Stimulated activated CD8-positive, alpha-beta memory T cell treated with anti-CD3 and anti-CD28 coated beads, Interleukin-2, amount 100 ng/mL, for 1 hour (primary cell): ENCODE measurements at places on chromosomes 11 and 22.

DNA sequence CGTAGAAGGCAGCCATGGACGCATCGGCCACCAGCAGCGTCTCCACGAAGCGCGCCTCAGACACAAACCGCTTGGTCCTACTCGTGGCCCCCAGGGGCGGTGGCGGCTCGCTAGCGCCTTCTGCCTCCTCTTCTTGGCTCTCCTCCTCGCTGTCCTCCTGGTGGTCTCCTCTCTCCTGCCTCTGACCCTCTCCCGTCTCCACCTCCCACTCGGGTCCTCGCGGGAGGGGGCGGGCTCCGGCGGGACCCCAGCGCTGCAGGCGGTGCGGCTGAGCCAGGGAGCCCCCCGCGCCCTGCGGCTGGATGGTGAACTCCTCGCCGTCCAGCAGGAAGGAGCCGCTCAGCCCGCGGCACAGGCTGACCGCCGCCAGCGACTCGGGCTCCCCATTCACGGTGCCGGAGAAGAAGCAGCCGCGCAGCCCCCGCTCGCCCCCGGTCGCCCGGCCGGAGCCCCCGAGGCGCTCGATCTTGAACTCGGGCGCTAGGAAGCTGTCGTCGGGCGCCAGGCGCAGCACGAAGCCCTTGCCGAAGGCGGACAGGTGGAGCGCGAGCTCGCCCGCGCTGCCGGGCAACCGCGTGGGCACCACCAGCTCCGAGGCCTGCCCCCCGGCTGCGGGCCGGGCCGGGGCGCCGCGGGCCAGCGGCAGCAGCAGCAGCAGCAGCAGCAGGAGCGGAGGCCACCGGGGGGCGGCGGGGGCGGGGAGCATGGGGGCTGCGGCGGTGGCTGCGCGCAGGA, 661 bp downstream of the ADAMTS8 start:
- DNase-seq = no peak

DNA sequence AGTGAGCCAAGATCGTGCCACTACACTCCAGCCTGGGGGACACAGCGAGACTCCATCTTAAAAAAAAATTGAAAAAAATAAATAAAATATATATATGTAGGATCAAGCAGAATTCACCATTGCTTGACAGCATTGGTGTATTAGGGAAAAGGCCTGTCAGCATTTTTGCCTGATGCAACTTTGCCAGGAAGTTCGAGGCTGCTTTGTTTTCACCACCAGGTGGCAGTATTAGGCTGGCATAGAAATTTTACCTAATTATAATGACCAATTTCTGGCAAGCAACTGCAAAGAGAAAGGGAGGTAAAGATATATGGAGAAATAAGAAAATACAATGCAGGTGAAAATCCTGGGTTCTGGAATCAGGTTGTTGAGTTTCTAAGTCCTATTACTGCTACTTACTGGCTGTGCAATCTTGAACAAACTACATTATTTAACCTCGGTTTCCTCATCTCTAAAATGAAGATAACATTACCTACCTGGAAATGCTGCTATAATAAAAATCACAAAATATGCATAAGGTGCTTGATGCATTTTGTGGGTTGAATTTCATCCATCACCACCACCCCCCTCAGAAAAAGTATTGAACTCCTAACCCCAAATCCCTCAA, 24.7 kb downstream of the LAYN start:
- DNase-seq = peak; percentile 38

DNA sequence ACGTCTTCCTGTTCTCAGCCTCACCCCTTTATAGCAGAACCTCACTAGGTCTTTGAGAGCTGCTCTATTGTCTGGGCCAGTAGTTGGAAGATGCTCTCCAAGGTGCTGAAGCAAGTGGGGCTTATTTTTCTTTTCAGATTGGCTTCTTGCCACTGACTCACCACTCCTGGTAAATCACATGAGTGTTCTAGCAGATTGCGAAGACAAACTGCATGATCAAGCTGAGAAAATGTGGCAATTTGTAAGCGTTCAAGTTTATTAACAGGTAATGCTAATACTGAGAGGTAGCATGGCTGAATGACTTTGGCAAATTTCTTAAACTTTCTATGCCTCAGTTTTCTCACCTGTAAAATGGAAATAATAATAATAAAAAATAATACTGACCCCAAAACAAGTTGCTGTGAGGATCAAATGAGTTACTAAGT, 59.2 kb downstream of the CACNG2 start:
- DNase-seq = no peak

DNA sequence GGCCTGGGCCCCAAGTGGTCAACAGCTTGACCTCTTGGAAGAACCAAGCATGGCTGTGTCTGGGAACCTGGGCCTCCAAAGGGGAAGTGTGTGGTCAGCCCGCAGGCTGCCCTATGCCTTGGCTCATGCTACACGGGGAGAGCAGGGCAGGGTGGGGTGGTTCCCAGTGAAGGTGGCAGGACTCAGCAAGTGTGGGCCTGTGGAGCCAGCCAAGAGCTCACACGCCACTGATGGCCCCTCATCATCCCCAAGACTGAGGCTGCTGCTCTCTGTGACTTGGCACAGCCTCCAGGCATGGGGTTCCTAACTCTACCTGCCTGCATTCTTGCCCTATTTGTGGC, 15.9 kb upstream of the DGCR8 start:
- no peak for DNase-seq

DNA sequence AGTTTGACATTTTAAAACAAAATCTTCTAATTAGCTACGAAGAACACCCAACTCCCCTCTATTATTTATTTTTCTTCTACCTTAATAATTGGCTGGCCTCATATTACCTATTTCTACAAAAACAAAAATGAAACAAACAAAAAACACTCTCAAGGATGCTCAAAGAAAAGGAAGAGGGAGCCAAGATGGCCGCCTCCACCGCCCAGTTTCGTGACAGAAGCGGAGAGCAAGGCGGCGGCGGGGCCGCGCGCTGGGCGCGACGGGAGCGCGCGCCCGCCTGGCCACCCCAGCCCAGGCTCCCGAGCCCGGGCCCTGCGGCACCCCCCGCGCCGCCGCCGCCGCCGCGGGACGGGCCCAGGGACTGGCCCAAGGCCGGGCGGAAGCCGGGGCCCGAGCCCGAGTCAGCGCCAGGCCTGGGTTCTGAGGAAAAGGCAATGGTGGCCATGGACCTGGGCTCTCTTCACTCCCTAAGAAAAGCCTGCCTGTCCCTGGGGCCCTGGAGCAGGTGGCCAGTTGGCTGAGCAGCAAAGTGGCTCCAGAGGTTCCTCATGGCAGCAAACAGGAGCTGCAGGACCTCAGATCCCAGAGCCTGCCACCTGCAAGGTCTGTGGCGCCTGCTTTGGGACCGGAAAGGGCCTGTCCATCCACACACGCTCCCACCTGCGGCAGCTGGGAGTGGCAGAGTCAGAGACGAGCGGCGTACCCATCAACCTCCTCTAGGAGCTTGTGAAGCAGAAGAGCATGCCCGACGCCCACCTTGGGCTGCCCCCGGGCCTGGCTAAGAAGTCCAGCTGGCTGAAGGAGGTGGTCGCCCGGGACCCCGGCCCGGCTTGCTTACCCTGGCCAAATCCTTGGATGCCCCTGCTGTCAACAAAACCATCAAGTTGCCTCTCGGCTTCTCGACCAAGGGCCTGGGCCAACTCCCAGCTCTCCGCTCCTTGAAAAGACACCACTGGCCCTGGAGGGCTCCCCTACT, 543.2 kb upstream of the CCDC179 start:
- no peak for DNase-seq

DNA sequence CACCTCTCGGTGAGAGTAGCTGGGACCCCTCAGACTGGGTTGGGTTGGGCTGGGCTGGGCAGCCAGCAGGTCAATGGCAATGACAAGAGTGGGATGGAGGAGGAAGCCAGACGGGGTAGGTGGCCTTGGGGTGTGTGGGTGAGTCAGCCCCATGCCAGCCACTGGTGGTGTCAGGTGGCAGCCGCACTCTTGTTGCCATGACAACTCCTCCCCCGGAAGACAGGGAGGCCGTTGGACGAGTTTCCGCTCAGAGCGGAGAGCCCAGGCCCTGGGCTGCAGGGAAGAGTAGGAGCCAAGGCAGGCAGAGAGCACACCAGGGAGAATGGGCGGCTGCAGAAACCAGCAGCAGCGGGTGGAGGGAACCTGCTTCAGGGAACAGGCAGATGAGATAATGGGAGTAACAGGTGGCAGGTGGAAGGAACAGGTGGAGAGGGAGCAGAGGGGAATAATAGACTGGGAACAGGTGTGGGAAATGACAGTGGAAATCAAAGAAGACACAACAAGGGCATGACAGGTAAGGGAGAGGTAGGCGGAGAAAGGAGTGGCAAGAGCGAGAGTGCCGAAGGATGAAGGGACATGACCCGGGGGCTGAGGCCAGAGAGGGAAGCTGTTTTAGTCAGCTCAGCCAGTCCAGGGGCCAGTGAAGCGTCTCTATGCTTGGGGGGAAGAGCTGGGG, 8.7 kb downstream of the SPTBN2 start:
- peak; percentile 9 for DNase-seq

GRCh38 chr11:368414-369335, 624 bp upstream of the B4GALNT4 start:
- no peak for DNase-seq

DNA sequence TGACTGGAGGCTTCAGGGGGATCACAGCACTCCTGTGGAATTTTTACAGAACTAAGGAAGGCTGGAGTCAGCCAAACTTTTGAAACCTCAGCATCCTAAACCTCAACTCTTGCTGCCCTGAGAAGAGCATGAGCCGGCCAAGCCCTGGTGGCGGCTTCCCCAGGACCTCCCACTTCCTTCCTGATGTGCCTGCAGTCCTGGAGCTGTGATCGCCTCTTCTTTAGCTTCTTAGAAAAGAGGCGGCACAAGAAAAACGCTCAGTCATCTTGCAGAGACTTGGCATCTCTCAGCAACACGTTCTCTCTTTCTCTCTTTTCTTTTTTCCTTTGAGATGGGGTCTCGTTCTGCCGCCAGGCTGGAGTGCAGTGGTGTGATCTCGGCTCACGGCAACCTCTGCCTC, 40.4 kb upstream of the AMPD3 start:
- DNase-seq = no peak

DNA sequence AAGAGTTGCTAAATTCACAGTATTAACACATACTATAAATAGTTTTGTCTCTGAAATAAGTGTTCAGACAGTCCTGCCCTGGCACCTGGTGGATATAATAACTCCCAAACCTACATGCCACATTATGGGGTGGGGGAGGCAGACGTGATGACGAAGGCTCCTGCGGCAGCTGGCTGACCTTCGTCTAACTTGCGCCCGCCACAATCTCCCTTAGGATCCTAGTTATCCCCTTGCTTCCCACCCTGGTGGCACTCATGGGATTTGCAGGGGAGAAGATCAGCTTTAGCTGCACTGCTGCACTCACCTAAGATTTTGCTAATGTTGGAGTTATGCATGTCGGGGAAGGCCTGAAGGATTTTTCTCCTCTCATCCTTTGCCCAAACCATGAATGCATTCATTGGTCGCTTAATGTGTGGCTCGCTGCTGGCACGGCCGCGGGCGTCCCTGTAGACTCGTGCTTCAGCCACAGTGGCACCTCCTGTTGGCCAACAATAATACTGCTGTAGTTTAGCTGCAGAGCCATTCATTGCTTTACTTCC, 367.6 kb downstream of the SOX6 start:
- DNase-seq = no peak

GRCh38 chr11:1916986-1917522, 2.4 kb upstream of the TNNT3 start:
- DNase-seq = no peak

DNA sequence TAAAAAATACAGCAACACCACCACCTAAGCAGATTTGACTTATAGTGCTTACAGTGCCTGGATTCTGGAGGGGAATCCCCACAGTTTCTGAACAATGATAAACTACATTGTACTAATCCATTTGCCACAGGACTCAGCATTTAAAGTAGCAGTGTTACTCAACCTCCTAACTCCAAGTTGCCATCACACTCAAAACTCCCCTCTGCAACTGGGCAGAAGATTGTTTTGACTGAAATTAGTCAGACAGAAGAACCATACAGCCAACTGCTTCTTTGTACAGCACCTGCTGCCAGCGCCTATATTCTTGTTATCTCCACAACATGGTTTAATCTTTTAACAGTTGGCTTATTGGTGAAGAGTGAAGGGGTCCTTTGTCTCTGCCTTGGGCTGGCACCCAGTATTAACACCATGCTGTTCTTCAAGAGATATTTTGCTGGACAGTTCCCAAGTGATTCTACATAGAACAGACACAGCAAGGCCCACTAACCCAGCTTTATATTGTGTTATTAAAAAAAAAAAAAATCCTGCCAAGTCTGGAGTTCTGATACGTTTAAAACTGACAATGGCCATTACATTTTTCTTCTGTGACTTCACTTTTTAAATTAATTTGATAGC, 273.2 kb downstream of the DCDC1 start:
- DNase-seq = no peak

DNA sequence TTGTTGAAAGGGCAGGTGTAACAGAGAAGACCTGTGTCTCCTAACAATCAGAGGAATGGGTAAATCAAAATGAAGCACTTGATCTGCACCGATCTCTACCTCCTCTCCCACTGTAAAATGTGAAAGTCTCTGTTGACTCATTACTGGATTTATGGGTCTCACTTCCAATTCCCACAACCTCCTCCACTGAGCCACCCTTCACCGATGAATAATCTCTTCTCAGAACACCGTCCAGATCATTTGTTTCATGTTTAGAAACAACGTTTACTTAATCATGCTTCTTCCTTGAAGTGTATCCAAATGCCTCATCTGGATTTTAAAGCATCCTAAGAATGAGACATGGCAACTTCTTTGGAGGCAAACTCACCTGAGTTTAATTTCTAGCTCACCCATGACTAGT, 643.6 kb downstream of the ETS1 start:
- DNase-seq = no peak

- no peak for DNase-seq
These were observed 5.2 kb downstream of the ACAD8 start for GRCh38 chr11:134258577-134258976.

DNA sequence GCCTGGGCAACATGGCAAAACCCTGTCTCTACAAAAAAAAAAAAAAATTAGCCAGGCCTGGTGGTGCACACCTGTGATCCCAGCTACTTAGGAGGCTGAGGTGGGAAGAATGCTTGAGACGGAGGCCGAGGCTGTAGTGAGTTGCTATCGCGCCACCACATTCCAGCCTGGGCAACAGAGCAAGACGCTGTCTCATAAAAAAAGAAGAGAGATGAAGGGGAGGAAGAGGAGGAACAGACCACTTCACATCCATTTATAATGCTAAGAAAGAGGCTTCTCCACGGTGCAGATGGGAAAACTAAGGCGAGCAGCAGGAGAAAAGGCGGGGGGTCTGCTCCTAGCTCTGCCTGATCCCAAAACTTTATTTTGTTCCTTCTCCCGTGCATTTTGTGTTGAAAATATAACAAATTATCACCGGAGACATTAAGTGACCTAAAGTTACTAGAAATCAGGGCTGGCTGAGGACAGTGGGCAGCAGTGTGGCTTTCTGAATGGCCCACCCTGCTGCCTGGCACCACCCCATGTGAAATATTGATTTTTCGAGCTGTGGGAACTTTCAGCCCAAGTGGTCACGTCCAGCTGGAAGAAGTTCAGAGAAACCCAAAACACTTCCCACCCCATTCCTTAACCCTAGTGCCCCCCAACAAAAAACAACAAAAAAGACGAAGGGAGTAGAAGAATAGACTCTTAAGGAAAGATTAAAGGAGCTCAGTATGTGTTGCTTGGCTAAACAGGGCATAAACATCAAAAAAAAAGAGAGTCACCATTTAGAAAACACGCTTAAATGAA, 9.5 kb downstream of the MYH9 start:
- no peak for DNase-seq
